ENCODE measurements at places on chromosomes 6 and 20. TPM values are rescaled to one million over a fixed set of nuclear protein-coding genes. Genes with fewer than 3 reads are reported as not detected.

GGT7 gene
- total RNA-seq = 22.3 TPM

MLN gene
- not detected for total RNA-seq

DNA sequence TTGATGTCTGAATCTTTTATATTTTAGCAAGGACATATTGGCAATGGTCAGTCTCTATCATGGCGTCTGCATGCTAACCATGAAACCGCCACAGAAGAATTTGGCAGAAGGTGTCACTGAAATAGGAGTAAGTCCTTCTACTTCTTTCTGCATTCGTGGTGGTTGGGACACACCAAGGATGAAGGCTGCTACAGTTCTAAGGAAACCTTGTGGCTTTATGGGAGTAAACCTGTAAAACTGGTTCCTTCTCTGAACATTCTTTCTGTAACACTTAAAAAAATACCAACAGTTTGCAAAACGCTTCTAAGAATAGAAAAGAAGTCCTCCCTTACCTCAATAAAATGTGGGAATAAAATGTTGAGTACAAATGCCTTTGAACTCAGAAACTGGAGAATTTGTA lies 195.3 kb downstream of the SLC24A3 start:
- H3K27me3 ChIP-seq = no peaks in the 10 kb centered on the region
- no peak for DNase-seq
- H3K4me3 ChIP-seq = no peak overlapping the region
- no peaks in the 10 kb centered on the region for H3K36me3 ChIP-seq
- peaks cover 3% of the 10 kb centered on the region for H3K4me1 ChIP-seq

DNA sequence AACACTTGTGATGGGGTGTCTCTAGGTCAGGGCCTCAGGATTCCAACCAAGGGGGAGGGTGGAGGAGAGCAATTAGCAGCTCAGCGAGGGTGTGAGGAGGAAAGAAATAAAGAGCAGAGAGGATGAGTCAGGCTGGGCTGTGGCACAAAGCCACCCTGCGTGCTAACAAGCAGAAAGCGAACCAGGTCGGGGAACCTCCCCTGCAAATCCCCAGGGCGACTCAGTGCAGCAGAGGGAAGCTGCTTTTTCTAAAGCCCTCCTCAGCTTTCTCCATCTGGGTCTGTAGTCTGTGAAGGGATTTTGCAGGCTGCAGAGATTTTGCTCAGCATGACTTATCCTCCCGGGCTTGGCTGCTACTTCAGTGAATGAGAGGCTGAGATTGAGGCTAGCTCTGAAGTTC lies 6.6 kb upstream of the SPO11 start:
- no peak overlapping the region for H3K4me3 ChIP-seq
- H3K27ac ChIP-seq = no peak overlapping the region
- H3K4me1 ChIP-seq = no peaks in the 10 kb centered on the region

- no peaks in the 10 kb centered on the region for H3K27me3 ChIP-seq
- H3K27ac ChIP-seq = no peak overlapping the region
- no peaks in the 10 kb centered on the region for H3K4me1 ChIP-seq
- peak; percentile 86 for DNase-seq
- H3K36me3 ChIP-seq = no peaks in the 10 kb centered on the region
- no peak overlapping the region for H3K4me3 ChIP-seq
Measured at GRCh38 chr20:57439432-57439831, 48.2 kb downstream of the RBM38 start.

DNA sequence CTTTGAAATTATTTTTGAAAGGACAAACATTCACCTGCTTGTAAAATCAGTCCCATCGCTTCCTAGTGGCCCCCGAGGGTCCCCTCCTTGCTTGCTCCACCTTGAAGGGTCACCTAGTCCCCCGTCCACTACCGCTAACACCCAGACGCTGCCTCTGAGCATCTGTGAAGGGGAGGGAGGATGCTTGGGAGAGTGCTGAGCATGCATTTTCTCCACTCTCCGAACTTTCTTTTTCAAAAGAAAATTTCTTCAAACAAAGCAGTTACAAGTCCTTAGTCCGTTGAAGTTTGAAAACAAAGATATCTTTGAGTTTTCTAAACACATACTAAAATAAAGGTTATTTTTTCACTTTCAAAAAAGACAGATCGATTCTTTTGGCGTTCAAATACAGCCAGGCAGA lies 224.3 kb upstream of the ARID1B start:
- no peak for DNase-seq
- no peak overlapping the region for H3K27ac ChIP-seq
- H3K4me3 ChIP-seq = no peak overlapping the region
- no peaks in the 10 kb centered on the region for H3K27me3 ChIP-seq
